Mammary epithelial cell (primary cell): ENCODE measurements at places on chromosomes 12 and 14. TPM values are rescaled to one million over a fixed set of nuclear protein-coding genes. Genes with fewer than 3 reads are reported as not detected.

The CLEC9A gene
- total RNA-seq: not detected in 2 replicates

The ITGB7 gene
- total RNA-seq: 1.8 TPM

The KRT84 gene
- 0.14 TPM in 1 of 2 replicates, not detected in the other for total RNA-seq

The PMCH gene
- not detected for total RNA-seq

The NKX2-1 gene
- not detected in 2 replicates for total RNA-seq
